Esophagus mucosa (tissue), 1 donor: ENCODE measurements at places on chromosomes 4 and X.

DNA sequence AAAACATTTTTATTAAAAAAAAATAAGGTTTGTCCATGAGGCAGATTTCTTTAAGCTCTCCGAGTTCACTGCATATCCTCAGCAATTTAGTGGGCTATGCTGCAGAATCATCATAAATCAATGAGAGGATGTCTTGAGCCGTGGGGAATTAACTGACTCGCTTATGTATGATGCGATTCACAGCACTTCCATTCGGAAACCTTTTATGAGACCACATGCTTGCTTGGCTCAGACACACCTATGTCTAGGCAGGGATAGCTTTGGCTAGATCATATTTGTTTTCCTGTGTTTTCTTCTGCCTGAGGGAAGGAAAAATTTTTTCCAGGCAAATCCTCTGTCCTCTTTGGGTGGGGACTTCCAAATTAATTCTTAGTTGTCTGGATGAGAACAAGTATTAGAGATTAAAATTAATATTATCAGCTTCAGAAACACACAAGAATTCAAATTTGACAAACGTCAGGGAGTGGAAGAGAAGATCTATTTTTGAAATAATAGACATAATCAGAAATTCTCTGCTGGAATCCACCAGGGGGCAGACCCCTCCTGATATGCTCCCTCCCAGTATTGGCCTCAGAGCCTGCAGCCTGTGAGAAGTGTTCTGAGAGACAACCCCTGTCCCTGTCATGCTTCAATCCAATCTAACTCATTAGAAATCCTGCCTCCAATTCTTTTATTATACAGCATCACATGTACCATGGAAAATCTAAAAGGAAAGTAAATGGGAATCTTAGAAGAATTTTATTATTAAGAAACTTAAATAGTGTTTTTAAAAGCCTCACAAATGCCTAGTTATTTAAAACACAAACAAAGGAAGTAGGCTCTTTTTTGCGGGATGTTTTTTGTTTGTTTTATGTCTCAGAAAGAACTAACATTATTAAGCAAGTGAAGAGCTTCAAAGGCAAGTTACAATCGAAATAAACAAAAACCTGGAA lies 345.1 kb upstream of the TACR3 start:
- ATAC-seq, result no peak

DNA sequence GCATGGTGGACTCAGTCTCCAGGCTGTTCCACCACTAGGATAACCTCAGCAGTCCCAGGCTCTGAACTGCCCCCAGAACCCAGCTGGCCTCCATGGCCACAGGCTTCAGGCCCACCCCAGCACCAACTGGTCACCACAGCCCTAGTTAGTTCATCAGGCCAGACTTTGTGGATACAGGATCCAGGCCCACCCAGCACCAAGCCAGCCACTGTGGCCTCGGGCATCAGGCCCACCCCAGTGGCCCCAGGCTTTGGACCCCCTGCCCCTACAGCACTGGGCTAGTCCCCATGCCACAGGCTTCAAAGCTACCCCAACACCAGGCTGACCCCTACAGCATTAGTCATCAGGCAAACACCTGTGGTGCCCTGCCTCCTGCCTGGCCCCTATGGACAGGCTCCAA lies 50.0 kb downstream of the ZCCHC13 start:
- ATAC-seq, result no peak

- ATAC-seq, result no peak
Observed at GRCh38 chr4:71304289-71304850, 34.5 kb upstream of the SLC4A4 start.

DNA sequence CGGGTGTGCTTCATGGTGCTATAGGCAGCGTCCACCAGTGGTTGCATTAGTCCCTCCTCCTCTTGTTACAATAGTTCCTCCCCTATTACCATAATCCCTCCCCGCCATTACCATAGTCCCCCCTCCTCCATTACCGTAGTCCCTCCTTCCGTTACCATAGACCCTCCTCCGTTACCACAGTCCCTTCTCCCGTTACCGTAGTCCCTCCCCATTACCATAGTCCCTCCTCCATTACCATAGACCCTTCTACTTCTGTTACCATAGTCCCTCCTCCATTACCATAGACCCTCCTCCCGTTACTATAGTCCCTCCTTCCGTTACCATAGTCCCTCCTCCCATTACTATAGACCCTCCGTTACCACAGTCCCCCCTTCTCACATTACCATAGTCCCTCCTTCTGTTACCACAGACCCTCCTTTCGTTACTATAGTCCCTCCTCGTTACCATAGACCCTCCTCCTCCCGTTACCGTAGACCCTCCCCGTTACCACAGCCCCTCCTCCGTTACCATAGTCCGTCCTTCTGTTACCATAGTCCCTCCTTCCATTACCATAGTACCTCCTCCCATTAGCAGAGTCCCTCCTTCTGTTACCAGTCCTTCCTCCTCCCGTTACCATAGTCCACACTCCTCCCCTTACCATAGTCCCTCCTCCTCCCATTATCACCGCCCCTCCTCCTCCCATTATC lies 129.6 kb downstream of the DHRSX start:
- ATAC-seq, result no peak

DNA sequence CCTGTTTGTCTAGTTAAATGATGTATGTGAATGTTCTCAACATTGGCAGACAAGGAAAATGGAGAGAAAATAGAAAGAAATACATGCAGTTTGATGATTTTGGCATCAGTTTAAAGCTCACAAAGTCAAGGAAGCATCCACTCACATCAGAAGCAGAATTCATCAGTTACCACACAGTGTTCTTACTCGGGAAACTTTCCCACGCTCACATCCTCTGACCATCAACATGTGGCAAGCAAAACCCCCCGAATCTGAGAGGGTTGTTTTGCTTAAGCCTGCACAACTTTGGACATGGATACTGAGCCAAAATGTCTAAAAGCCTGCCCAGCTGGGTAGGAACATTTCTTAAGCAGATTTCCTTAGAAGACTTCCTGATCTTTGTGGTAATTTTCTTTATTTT lies 407.6 kb downstream of the ANKRD50 start:
- ATAC-seq, result no peak

GRCh38 chr4:127000846-127001245 lies 631.9 kb upstream of the INTU start:
- ATAC-seq, result no peak

- no peak for ATAC-seq
Observed at GRCh38 chr4:155307731-155308277, 69.0 kb downstream of the MAP9 start.

GRCh38 chrX:44651358-44651757 lies 108.7 kb upstream of the FUNDC1 start:
- ATAC-seq, result no peak

- peak; percentile 62 for ATAC-seq
Observed at GRCh38 chr4:83012200-83012686, 1.6 kb upstream of the LIN54 start.

- no peak for ATAC-seq
Observed at GRCh38 chr4:89007338-89007939, 49.5 kb downstream of the FAM13A start.

GRCh38 chr4:24589448-24589847 lies 5.1 kb upstream of the DHX15 start:
- ATAC-seq, result no peak

GRCh38 chr4:186554914-186555827 lies at the start of gene MTNR1A:
Gene MTNR1A (minus strand): TSS chr4:186555567. CDS start chr4:186555365, 202 bp downstream.
- no peak for ATAC-seq

- peak; percentile 89 for ATAC-seq
Observed at GRCh38 chrX:131752493-131753198, 208.8 kb downstream of the OR13H1 start.
